ENCODE measurements at places on chromosomes 7 and 10.

DNA sequence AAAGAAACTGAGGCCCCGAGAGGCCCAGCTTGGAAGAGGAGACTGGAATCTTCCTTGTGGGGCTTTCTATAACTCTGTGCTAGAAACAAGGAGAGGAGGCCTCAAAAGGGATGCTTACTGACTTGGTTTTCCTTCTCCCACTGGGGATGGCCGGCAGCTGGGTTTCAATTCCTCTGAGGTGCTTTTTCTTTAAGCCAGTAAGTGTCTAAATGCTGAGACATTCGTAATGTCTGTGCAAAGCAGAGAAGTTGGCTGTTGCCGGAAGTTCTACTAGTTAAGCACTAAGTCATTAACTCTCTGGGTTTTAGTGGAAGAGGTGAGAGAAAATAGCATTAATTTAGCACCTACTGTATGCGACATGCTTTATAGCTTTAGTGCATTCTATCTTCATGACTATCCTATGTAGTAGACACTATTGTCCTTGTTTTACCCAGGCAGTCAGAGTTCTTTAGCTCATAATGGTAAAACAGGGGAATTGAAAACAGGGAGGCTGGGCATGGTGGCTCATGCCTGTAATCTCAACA, 135.2 kb downstream of the RGS10 start:
- DNase-seq: no peak
- no peaks in the 10 kb centered on the region for H3K27me3 ChIP-seq
- peak overlapping the region; percentile 36 for H3K27ac ChIP-seq
- H3K4me3 ChIP-seq: no peak overlapping the region
- H3K36me3 ChIP-seq: no peaks in the 10 kb centered on the region
- peaks cover 18% of the 10 kb centered on the region for H3K4me1 ChIP-seq

DNA sequence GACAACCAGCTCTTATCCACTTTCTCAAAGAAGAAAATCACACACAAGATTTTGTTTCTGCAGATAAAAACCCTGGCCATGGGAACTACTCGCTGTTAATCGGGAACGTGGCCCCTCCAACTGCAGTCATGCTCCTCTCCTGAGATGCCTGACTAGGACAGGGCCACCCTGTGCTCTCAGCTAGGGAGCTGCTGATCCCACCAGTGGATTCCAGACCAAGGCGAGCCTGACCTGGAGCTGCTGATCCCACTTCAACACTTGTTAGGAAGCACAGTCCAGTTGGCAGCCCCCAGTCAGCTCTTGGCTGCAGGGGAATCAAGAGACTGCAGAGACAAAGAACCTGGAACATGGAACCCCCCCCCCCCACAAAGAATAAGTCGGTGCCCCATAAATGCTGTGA, 474.3 kb upstream of the MGMT start:
- no peak overlapping the region for H3K4me3 ChIP-seq
- no peak overlapping the region for H3K27ac ChIP-seq
- peak; percentile 77 for DNase-seq
- H3K36me3 ChIP-seq: no peaks in the 10 kb centered on the region
- H3K27me3 ChIP-seq: no peaks in the 10 kb centered on the region

GRCh38 chr10:5070648-5071410, 23.4 kb upstream of the AKR1C3 start:
- no peak overlapping the region for H3K4me3 ChIP-seq
- H3K27ac ChIP-seq: peak overlapping the region; percentile 90
- no peak for DNase-seq
- peaks cover 30% of the 10 kb centered on the region for H3K4me1 ChIP-seq
- H3K36me3 ChIP-seq: no peaks in the 10 kb centered on the region

DNA sequence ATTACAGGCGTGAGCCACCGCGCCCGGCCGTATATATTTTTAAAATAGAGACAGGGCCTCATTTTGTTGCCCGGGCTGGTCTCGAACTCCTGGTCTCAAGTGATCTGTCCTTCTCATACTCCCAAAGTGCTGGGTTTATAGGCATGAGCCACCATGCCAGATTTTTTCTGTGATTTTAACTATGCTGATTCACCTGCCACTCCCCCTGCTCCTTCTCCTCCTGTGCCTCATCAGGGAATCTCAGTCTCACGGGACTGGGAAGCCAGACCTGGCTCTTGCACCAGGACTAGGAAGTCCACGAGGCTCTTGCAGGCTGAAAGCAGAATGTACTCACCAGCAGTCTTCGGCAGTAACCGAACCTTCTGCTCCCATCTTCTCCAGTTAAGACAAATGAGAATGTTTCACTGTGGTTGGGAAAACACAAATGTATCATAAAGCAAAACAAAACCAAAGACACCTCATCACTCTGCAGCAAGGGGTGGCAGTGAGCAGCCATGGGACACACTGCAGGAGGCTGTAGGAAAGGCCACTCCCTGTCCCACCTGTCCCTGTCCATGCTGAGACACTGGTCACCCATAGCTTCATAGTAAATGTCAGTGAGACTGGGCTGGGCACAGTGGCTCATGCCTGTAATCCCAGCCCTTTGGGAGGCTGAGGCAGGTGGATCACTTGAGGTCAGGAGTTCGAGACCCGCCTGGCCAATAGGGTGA, 78.7 kb upstream of the MKRN1 start:
- DNase-seq: no peak
- peaks cover 18% of the 10 kb centered on the region for H3K36me3 ChIP-seq
- H3K27me3 ChIP-seq: no peaks in the 10 kb centered on the region
- H3K4me1 ChIP-seq: no peaks in the 10 kb centered on the region
- H3K27ac ChIP-seq: no peak overlapping the region
- no peak overlapping the region for H3K4me3 ChIP-seq

- no peaks in the 10 kb centered on the region for H3K4me1 ChIP-seq
- no peaks in the 10 kb centered on the region for H3K27me3 ChIP-seq
- DNase-seq: no peak
Observed at GRCh38 chr7:39504963-39505362, 61.2 kb upstream of the YAE1 start.

GRCh38 chr10:76998451-76998850, 639.2 kb downstream of the KCNMA1 start:
- peaks cover 7% of the 10 kb centered on the region for H3K4me1 ChIP-seq
- no peak for DNase-seq
- H3K27me3 ChIP-seq: no peaks in the 10 kb centered on the region
- H3K4me3 ChIP-seq: no peak overlapping the region
- H3K27ac ChIP-seq: no peak overlapping the region

DNA sequence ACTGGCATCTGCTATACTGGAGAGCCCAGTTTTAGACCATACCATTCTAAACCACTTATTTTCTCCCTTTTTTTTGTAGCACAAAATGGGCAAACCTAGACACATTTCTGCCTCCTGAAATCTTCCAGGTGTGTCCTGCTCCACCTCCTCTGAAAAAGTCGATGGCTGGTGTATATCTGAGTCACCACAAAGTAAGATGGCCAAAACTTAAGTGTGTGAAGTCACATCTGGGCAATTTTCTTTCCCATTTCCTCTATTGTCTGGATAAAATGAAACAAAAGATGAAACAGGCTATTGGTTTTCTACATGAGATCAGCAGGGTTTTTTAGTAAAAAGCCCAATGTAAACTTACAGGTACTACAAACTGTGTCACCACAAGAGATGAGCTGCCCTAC, 65.5 kb downstream of the OSBPL3 start:
- no peak overlapping the region for H3K4me3 ChIP-seq
- no peak overlapping the region for H3K27ac ChIP-seq
- peaks cover 21% of the 10 kb centered on the region for H3K4me1 ChIP-seq
- no peaks in the 10 kb centered on the region for H3K27me3 ChIP-seq
- DNase-seq: no peak
- H3K36me3 ChIP-seq: no peaks in the 10 kb centered on the region

DNA sequence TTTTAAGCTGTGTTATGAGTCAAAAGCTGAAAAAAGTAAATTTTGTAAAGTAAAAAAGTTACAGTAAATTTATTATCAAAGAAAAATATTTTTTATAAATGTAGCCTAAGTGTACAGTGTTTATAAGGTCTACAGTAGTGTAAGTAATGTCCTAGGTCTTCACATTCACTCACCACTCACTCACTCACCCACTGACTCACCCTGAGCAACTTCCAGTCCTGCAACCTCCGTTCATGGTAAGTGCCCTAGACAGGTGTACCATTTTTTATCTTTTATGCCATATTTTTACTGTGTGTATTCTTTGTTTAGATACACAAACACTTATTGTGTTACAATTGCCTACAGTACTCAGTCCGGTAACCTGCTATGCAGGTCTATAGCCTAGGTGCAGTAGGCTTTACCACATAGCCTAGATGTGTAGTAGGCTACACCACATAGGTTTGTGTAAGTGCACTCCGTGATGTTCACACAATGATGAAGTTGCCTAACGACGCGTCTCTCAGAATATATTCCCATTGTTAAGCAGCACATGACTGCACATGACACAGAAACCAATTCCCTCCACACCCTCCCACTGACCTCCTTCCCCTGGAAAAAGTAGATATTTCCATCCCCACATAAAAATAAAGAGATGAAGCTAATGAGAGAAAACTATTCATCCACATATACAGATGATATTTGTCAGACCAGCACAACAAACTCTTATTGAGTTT, 44.8 kb upstream of the FGL2 start:
- no peaks in the 10 kb centered on the region for H3K4me1 ChIP-seq
- no peaks in the 10 kb centered on the region for H3K36me3 ChIP-seq
- DNase-seq: no peak
- H3K27ac ChIP-seq: no peak overlapping the region

GRCh38 chr10:97531401-97531986, 32.8 kb downstream of the UBTD1 start:
- DNase-seq: no peak
- H3K4me3 ChIP-seq: no peak overlapping the region
- no peaks in the 10 kb centered on the region for H3K27me3 ChIP-seq
- H3K27ac ChIP-seq: no peak overlapping the region
- peaks cover 17% of the 10 kb centered on the region for H3K4me1 ChIP-seq

- no peaks in the 10 kb centered on the region for H3K36me3 ChIP-seq
- DNase-seq: no peak
- no peak overlapping the region for H3K27ac ChIP-seq
- H3K27me3 ChIP-seq: no peaks in the 10 kb centered on the region
- no peak overlapping the region for H3K4me3 ChIP-seq
- no peaks in the 10 kb centered on the region for H3K4me1 ChIP-seq
Observed at GRCh38 chr7:39541511-39541910, 24.7 kb upstream of the YAE1 start.

- no peak overlapping the region for H3K27ac ChIP-seq
- peaks cover 45% of the 10 kb centered on the region for H3K4me1 ChIP-seq
- H3K27me3 ChIP-seq: no peaks in the 10 kb centered on the region
- no peak for DNase-seq
- H3K36me3 ChIP-seq: no peaks in the 10 kb centered on the region
- H3K4me3 ChIP-seq: no peak overlapping the region
Observed at GRCh38 chr10:664301-664700, 25.2 kb downstream of the DIP2C start.
